NCI-H1436 (cell line): ENCODE measurements at places on chromosomes 4 and X.

DNA sequence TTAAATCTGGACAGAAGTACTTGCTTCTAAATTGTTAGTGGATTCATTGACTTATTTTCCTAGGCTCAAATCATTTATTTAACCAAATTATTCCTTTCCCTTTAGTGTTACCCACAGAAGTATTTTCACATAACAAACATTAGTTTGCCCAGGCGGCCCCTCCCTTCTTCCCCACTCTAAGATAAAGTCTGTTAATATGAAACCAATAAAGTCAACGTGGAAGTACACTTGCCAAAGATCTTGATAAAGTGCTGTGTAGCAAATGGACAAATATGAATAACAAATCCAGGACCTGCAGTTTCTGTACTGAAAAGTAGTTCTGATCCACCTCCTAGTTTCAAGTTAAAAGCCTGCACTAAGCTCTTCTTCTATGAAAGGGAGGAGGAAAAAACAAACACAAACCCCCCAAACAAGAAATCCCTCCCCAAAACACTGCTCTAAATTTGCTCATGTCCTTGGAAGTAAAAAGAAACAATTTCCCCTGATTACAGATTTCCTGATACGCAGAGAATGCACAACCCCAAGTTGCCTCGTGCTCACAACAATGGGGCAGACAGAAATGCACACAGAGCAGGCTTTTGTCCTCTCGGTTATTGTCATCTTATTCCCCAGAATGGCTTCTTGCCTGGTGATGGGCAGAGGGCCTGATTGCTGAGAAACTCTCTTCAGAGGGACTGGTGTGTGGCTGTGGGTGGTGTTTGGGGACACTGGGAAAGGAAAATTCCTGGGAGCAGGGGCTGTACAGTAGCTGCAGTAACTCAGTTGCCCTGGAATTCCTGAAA lies 23.2 kb downstream of the TMSB4X start:
- no peak for DNase-seq

DNA sequence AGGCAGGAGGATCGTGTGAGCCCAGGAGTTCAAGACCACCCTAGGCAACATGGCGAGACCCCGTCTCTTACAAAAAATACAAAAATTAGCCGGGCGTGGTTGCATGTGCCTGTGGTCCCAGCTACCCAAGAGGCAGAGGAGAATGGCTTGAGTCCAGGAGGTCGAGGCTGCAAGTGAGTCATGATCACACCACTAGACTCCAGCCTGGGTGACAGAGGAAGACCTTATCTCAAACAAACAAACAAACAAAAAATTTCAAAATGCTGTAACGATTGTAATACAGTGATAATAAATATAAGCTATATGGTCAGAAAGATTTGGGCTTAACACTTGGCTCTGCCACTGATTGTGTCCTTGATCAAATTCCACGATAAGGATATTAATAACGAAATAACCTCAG lies 24.2 kb downstream of the SLC25A4 start:
- DNase-seq = no peak

DNA sequence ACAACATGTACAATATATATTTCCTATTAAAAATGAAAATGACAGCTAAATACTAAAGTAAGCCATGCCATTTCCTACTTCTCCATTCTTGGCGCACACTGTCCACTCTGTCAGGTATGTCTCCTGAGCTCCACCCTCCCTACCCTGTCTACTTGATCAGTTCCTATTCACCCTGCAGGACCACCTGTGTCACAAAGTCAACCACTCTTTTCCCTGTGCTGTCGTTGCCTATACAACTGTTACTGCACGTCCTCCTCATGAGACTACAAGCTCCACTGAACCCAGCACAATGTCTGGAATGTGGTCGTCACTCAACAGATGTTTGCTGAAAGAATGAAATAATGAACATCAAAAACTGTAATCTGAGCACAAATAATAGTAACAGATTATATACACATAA lies 54.9 kb downstream of the SLC9A7 start:
- no peak for DNase-seq

GRCh38 chr4:4311193-4311592 lies 21.1 kb downstream of the ZBTB49 start:
- no peak for DNase-seq
